ENCODE measurements at places on chromosomes 5 and 9.

DNA sequence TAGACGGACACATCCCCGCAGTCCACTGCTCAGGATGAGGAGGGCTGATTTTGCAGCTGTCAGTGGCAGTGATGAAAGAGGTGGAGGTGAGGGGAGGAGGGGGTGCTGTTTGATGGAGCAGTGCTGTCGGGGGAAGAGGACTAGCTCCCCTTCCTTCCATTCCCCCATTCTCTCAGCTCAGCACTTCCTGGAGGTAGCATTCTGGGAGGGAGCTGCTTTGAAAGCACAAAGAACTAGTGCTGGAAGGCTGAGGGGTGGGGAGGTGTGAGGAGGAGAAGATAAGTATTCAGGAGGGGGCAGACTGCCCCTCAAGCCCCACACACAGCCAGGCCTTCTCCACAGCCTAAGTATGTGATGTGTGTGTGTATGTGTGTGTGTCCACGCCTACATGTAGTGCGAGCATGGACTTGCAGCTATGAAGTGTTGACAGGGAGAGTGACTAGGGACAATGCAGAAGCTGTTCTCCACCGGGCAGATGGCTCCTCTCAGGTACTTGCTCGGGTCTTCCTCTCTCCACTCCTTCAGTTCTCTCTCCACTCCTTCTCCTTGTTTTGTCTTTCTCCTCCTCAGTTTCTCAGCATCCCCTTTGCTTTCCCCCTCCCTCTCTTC is 65.5 kb upstream of the HSPA9 start:
- no peak for DNase-seq

DNA sequence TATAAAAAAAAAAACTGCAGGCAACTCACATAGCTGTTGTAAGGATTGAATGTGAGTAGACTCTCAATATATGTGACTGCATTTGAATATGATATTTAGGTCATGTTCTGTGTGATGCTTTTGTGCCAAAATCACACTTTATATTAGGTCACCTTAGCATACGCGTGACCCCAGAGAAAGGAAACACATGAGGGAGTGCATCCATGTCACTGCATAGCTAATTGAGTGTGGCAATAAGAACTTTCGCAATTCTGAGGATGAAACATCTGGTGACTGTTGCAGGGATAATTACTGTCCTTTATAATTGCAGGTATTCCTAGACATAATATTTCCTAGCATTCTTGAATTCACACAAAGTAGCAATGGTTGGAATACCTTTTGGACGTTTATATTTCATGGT is 459.5 kb upstream of the KLF4 start:
- no peak for DNase-seq

DNA sequence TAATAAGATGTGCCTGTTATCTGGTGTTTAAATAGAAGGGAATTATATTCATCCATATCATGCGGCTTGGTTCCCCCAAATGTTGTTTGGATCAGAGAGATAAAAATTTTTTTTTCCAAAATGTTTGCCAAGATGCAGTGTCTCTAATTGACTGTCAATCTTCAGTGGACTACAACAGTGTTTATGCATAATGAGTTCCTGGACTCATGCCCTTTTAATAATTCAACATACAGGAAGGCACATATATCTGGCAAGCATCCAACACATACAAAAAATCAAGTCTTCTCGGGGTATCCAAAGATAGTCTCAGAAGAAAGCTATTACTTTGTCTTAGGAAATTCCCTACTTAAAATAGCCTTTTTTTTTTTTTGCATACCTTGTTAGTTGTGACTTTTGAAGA is 1534.7 kb downstream of the EFNA5 start:
- DNase-seq = no peak

DNA sequence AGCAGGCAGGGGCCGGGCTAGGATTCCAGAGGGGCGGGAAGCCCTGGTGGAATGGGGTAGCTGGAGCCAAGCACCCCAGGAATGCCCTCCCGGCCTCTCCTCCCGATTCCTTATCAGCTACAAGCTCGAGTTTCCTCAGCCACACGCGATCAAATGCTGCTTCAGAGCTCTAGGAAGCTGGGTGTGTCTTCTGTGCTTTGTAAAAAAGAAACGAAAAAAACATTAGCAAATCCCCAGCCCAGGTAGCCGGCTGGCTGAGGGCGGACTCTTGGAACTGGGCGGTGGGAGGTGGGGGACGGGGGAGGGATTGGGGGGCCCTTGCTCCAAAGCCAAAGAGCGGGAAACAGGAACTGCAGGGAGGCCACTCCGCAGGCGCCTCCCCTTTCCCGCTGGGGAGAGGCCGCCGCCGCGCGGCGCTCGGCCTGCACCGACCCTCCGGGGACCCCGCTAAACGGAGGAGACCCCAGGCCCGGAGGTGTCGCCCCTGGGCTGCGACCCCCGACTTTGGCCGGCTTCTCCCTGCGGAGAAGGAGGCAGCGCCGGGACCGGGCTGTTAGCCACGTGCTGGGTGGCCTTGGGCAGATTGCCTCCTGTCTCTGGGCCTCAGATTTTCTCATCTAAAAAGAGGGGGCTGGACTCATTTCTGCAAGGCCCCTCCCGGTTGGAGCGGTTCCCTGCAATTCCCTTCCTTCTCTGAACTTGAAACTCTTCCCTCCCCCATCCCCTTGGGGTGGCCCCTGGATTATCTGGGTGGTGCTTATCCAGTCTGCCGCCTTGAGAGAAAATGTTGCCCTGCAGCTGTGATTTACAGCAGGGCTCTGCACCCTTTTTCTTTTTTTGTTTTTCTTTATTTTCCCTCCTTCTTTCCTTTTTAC is 40.9 kb upstream of the FABP6 start:
- DNase-seq = no peak

- DNase-seq = no peak
Measured at GRCh38 chr5:23461576-23461975, 45.8 kb upstream of the PRDM9 start.

DNA sequence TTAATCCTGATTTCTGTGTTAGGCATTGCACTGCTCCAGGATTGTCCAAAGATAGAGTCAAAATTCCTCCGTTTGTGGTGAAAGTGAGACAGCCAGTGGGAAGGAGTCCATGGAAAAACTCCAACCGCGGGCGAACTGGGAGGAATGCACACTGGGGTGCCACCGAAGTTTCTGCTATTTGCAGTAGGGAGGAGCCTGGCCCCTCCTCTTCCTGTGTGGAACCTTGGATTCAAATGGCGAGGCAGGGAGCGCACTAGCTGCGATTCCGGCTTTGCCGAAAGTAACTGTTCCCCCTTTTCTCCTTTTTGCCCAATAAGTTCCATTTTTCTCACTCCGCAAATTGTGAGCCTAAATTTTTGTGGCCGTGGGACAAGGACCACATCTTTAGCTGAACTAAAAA is 9.3 kb downstream of the BAAT start:
- DNase-seq = no peak

DNA sequence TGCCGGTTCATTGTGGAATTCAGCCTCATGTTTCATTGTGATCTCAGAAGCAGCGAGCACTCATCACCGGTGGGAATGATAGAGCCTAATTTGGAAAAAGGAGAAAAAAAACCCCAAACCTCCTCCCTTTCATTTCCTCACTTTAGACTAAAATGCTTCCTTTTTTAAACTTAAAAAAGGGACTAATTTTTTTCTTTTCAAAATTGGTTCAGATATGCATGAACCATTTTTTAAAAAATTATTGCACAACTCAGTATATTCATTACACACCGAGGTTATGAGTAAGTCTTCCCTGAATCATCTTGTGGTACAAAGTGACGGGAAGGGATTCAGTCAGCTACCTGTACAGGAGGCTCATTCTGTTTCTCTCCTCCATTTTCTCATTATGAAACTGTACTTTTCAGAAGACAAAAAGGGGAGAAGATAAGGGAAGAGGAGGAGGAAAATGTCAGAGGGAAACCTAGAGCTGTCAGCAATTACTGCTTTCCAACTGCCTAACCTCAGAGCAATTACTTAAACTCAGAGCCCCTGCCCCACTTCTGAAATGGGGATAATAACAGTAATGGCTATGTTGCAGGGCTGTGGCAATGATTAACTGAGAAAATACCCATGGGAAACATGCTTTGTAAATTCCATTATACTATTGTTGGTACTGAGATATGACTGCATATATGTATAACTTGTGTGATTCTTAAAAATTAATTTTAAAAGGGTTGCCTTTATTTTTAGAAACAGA is 24.0 kb downstream of the GALNT10 start:
- DNase-seq = no peak

- no peak for DNase-seq
Measured at GRCh38 chr5:114361724-114362196, at the start of gene KCNN2. Gene KCNN2, plus strand, starts transcription at chr5:114362070. Its CDS starts 70 bp downstream, at chr5:114362140.

- DNase-seq = no peak
Measured at GRCh38 chr9:74595286-74595685, 98.2 kb downstream of the RORB start.

DNA sequence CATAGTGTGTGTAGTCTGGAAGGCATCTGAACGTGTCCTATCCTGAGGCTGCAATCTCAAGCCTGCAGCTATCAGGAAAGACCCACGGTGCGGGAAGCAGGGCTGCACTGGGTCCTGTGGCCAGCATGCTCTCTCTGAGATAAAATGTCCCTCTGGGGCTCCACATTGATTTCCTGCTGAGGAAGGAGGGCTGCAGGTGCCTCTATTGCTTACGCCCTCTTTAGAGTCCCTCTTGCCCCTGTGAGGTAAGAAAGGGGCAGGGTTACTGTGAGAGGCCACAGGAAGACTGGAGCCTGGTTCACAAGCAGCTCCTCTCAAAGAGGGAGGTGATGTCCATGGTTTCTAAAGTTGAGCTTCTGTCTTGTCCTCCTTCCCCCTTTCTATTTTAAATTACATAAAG is 299.9 kb upstream of the RFX3 start:
- no peak for DNase-seq

DNA sequence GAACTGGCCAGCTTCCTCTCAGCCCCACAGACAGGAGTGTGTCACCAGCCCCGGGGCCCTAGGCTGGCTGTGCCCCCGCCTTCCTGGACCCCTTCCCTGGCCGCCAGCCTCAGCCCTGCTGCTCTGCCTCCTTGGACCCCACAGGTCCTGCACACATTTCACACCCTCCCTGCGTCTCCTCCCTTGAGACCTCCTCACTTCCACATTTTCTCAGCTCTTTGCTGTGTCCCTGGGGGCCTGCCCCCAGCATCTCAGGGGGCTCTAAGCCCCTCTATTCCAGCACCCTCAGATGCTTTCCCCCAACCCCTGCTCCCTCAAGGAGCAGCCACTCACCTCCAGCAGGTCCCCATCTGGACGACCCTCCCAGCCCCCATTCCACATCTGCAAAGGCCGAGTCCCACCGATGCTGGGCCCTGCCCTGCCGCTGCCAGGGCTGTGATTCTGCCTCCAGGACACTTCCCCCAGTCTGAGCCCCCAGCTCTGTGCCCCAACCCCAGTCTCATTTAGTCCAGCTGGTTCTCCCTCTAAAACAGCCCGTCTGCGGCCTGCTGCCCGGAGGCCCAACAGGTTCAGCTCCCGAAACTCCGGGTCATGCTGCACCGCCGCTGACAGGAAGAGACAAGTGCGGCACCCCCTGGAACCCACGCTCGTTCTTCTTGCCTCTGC is 4.2 kb downstream of the SLC34A3 start:
- DNase-seq = no peak

DNA sequence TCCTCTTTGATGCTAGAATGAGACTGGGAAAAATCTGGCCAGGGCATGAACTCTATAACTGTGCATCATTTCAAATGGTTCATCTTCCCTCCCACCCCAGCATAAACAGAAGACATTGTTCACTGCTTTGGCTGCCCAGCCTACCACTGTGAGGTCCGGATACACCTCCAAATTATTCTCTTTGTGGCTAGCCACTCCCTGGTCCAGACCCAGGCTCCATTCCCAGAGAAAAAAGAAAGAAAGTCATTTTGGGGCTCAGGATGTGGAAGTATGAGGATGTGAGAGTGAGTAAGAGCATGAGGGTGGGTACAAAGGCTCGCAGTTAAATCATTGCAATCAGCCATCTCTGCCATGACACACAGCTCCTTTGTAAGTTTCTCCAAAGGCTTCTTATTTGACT is 559.2 kb downstream of the PSAT1 start:
- no peak for DNase-seq

DNA sequence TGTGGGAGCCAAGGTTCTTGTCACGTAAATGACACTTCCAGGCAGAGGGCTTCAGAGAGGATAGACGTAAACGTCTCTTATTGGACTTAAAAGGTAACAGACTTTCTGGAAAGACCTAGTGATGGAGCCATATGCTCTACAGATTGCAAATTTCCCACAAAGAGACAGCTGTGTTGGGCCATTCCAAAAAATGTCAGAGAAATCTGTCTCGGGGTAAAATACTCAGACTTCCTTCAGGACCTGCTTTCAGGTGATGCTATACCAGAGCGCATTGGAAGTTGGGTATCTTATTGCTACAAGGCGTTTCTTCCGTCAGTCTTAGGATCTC is 29.2 kb downstream of the PROP1 start:
- DNase-seq = no peak

DNA sequence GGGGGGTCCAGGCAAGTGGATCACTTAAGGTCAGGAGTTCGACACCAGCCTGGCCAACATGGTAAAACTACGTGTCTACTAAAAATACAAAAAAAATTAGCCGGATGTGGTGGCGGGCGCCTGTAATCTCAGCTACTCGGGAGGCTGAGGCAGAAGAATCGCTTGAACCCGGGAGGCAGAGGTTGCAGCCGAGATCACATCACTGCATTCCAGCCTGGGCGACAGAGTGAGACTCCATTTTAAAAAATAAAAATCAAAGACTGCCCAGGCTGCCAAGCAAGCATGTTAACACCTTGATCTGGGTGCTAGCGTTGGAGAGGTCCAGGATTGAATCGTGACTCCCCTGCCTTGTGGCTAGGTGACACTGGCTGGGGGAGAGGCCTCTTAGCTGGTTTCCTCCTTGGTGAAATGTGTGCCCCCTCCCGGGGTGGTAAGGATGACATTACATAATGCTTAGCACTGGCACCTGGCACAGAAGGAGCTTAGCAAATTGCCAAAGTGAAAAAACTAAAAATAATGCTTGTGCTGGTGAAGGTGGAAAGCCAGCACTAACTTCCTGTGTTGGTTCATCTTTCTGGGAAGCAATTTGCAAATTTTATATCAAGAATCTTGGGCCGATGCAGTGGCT is 2.2 kb upstream of the CIZ1 start:
- no peak for DNase-seq

GRCh38 chr5:98102936-98103335 is 670.5 kb upstream of the RGMB start:
- DNase-seq = no peak

DNA sequence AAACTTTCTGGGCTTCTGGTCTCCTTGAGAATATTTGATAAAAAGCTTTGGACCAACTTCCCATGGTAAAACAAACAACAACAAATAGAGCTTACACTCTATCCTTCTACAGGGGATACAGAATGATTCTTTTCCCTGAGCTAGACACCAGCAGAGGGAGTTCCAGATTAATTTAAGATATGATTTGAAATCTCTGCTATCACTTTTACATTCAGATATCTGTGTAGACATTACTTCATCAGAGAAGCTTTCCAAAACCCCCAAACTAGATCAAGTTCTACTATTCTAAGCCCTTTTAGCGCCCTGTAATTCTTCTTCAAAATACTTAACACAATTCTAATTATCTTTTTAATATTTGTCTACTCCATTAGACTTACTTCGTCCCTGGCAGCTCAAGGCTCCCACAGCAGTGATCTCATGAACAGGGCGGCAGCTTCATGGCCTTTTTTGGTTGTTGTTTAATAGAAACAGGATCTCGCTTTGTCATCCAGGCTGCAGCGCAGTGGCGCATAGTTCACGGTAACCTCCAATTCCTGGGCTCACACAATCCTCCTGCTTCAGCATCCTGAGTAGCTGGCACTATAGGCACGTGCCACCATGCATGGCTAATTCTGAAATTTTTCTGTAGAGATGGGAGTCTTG is 955 bp upstream of the GALNT12 start:
- DNase-seq = no peak

- DNase-seq = no peak
Measured at GRCh38 chr9:73575101-73576060, 423.7 kb downstream of the ANXA1 start.

- DNase-seq = no peak
Measured at GRCh38 chr5:132467287-132467984, 23.1 kb downstream of the IRF1 start.
